NCI-H1048 (cell line): ENCODE measurements at places on chromosomes 3 and 15.

GRCh38 chr3:151300539-151300938 is 16.1 kb downstream of the GPR87 start:
- DNase-seq: no peak

- peak; percentile 81 for DNase-seq
Measured at GRCh38 chr3:81393251-81393650, 368.2 kb downstream of the GBE1 start.

- DNase-seq: no peak
Measured at GRCh38 chr3:112815981-112816380, 30.7 kb downstream of the CD200R1L start.

GRCh38 chr3:108036984-108037741 is 53.7 kb downstream of the CD47 start:
- DNase-seq: no peak

DNA sequence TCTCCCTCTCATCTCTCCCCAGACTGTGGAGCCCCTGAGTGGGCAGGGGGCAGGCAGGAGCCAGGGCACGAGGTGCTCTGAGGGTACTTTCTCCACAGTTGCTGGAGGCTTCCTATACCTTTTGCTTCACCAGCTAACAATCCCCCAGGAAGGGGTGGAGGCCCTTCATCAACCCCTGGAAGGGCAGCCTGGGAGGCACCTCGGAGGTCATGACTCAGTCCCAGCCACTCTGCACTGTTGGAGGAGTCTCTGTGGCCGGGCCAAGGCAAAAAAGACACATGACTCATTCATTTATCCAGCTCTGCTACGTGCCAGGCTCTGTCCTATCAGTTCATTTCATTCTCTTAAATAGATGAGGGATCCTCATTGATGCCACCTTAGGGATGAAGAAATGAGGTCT is 15.6 kb upstream of the KY start:
- no peak for DNase-seq

- DNase-seq: no peak
Measured at GRCh38 chr3:190019844-190020243, 100.9 kb downstream of the P3H2 start.

DNA sequence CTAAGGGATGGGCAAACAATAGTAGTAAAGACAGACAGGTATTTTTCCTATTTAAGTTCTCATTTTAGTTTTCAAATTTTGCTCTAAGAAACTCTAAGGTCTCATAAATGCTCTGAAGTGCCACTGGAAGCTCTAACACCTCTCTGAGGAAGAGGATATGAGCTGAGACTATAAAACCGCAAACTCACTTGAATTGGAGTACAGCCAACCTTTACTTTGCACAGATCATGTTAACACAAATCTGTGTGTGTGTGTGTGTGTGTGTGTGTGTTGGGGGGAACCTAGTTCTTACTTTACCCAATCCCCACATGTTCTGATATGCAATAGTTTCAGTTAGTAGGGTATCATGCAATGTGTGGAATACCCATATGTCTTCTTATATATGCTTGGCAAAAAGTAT is 446.8 kb downstream of the CHL1 start:
- no peak for DNase-seq
